ENCODE measurements at places on chromosomes 4 and X.

DNA sequence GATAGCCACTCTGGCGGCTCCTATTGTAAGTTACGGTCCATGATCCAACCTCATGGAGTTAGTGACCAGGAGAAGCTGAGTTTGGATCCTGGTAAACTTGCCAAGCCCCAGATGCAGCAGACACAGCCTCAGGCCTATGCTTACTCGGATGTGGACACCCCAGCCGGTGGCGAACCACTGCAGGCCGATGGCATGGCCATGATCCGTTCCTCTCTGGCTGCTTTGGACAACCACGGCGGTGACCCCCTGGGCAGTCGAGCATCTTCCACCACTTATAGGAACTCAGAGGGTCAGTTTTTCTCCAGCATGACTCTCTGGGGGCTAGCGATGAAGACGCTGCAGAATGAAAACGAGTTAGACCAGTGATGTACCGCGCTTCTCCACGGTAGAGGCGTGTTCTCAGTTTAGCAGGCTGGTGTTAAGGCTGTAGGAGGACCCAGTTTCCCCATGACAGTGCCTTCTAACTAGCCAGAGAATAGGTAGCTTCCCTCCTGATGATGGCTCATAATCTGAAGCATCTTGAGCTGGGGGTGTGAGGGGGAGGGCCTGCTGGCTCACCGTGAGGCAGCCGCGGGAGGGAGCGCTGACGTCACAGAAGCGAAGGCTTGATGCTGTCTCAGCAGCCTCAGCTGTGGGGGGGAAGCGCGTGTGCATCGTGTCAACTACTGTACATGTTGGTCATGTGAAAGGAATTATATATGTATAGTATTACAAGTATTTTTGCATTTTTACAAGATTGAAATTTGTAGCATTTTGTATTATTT lies 31.1 kb downstream of the ZBTB49 start:
- DNase-seq, result no peak

- no peak for DNase-seq
Observed at GRCh38 chrX:42085836-42086235, 162.5 kb upstream of the CASK start.

GRCh38 chr4:52112411-52112810 lies 61.3 kb downstream of the SPATA18 start:
- DNase-seq, result no peak

DNA sequence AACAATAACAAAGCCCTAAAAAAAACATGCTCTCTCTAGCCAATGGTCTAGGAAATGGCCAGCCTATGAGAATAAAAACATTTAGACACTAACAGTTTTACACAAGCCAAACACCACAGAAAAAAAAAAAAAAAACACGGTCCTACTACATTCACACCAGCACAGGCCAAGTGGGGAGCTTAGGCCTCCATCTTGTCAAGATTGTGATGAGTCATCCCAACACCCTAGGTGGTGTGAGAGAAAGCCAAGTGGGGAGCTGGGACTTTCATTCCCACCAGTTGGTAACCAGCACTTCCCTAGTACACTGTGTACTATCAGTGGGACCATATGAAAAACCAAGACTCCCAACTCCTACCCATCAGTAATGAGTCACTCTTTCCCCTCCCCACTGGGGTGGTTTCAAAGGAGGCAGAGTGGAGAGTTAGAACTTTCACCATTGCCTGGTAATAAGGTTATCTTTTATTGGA lies 95.6 kb downstream of the ADAMTS3 start:
- no peak for DNase-seq

GRCh38 chr4:4424499-4425115 lies 37.7 kb downstream of the NSG1 start:
- no peak for DNase-seq

DNA sequence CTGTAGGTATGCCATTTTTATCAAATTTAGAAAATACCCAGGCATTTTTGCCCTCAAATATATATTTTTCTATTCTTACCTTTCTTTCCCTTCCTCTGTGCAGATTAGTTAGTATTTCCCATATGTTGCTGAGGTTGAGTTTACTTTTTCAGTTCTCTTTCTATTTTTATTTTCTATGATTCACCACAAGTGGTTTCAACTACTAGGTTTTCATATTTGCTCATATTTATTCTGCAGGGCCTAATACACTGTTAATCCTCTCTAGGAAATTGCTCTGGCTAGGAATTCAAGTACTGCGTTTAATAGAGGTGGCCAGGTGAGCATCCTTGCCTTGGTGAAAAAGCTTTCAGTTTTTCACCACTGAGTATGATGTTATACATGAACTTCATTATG lies 1535.3 kb upstream of the PCDH10 start:
- peak; percentile 2 for DNase-seq

DNA sequence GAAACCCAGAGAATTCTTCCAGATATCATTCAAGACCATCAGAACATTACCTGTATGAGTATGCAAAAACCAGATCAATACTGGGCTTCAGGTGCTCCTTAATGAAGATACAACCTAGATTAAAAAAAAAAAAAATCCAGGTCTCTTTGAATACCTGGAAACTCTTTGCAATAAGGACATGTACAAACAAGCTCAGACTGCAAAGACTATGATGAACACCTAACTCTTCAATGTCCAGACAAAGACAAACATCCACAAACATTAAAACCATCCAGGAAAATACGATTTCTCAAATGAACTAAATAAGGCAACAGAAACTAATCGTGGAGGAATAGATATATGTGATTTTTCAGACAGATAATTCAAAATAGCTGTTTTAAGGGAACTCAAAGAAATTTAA lies 38.7 kb downstream of the NLRP2B start:
- DNase-seq, result no peak

GRCh38 chr4:77797239-77797638 lies 21.9 kb downstream of the CNOT6L start:
- peak; percentile 31 for DNase-seq

GRCh38 chr4:148101790-148102189 lies 340.4 kb downstream of the NR3C2 start:
- DNase-seq, result no peak

DNA sequence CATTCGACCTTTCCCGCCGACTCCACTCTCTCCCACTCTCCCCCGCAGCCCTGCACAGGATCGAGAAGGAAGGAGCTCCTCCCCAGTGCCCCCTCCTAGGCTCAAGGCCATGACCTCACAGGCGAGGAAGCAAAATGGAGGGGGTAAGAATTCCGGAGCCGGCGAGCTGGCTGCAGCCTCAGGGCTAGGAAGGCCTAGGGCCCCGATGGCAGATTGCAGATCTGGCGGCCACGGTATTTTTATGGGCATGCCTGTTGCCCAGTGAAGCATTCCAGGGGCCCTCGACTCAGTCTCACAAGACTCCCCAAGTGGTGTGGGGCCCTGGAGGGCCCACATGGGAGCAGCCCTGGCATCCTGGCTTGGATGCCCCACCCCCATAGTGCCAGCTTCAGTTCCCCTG lies 942 bp upstream of the L1CAM start:
- peak; percentile 34 for DNase-seq

- no peak for DNase-seq
Observed at GRCh38 chrX:153642655-153643430, 4.2 kb upstream of the DUSP9 start.

- peak; percentile 53 for DNase-seq
Observed at GRCh38 chr4:170769862-170770261, 680.1 kb upstream of the AADAT start.

DNA sequence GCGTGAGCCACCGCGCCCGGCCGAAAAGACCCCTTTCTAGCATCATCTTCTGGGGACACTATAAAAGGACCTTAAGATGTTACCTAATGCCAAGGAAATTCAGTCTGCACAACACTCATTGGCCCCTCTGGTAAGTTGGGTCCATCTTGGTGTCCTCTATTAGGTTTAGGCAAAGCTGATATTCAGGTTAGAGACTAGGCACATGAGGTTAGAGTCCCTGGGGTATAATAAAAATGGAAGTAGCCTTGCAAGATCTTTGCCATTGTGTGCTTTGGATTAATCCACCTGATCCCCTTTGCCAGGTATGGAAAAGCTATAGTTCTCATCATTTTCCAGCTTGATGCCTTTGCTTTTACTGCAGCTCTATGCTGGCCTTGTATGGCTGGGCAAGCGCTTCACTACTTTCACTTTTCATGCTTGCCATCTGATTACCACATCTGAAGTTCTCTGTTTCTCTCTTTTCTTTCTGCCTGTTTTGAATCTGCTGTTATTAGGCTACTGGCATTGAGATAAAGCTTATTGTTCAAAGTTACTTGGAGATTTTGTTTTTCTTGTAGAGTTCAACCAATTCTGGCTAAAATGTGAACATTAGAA lies 5.4 kb upstream of the ADH4 start:
- no peak for DNase-seq

DNA sequence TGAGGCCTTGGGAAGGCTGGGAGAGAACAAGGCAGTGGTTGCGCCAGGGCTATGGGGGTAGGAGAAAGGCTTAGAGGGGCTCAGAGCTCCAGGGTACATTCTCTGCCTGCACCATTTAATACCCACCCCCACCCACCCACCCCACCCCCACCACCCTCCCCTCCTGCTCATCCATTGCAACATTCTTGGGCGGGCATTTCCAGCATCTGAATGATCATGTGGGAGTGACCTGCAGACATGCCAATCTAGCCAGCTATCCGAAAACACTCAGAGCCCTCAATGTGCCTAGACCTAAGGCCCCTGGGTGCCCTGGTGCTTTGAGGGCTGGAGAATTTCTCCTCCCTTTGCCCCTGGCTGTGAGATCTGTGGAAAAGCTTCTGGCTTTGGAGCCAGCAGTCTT lies 3.1 kb downstream of the SLC34A2 start:
- no peak for DNase-seq

GRCh38 chr4:168293386-168293975 lies 25.1 kb downstream of the DDX60 start:
- DNase-seq, result no peak

DNA sequence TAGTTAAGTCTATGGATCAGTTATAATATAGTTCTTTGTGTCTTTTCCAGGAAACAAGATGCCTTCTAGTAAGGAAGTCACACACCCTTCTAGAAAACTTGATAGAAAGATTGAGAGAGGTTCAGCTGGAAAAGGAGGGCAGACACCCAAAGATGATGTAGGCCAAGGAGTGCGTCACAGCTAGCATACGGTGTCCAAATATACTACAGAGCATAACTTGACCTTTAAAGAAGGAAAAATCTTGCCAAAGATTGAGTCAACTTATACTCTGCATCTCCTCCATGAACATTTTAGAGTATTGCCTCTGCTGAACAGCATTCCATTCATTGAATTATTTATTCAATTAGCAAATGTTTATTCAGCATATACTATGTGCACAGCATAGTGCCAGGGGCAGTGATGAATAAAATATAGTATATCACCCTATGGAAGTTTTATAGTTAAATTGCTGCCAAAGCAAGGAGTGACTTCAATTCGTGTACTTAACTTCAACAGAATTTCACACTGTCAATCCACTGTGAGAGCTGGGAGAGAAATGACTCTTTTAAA lies 51.9 kb upstream of the SLC6A14 start:
- no peak for DNase-seq

DNA sequence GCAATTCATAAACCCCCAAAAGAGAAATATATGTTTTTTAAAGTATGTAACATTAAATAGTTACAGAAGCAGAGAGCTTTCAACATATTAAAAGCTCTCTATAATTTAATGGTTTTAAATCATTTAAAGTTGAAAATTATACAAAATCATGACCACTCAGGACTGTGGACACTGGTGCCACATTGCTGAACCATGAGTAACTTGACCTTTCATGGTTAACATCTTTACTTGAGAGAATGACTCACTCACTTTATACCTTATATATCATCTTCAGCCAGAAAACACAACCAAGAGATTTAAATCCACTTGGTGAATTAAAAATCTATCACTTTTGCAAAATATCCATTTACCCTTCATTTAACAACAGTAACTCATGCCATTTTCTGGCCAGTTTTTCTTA lies 584.3 kb upstream of the SMIM31 start:
- DNase-seq, result peak; percentile 42

DNA sequence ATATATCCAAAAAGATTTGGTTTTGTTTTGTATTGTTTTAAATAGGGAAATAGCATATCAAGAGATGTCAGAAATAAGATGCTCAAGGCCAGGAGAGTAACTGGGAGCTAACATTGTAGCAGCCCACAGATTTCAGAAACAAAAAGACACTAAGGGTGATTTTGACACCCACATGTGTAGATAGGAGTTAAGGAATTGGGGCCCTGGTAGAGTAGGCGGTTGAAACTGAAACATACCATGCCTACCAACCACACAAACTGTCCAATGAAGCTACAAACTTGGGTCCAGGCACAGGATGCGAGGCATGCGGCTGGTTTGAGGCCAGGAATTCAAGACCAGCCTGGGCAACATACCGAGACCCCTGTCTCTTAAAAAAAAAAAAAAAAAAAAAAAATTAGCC lies 6.3 kb upstream of the HSPA4L start:
- no peak for DNase-seq

DNA sequence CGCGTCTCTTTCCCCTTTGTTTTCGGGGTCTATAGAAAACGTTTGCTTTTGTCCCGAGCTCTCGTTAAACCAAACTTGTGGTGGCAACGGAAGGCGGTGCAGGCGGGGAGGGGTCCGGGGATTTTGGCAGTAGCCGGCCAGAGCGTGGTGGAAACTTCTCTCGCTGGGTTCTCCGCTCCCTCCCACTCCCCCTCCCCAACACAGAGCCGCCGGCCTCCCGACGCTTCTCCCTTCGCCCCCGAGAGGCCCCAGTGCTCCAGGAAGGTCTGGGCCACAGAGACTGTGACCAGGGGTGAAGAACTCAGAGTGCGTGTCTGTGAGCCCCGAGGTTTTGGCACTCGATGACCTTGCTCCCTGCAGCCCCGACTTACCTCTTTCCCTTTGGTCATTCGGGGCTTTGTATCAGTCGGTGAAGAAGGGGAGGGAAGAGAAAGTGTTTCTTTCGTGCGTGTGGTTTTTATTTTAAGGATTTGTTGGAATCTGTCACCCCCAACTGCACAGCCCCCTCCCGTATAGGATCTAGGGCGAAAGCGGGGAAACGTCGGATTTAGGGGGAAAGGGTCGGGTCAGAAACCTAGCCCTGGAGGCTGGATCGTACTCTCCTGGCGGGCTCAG lies 9.0 kb upstream of the BCOR start:
- DNase-seq, result no peak

- DNase-seq, result no peak
Observed at GRCh38 chr4:5200513-5200912, 149.2 kb downstream of the STK32B start.

GRCh38 chr4:985123-985830 lies 1.6 kb upstream of the IDUA start:
- peak; percentile 54 for DNase-seq

Data from ELR (cell line).